ENCODE measurements at places on chromosomes 7 and 10. TPM values are rescaled to one million over a fixed set of nuclear protein-coding genes. Genes with fewer than 3 reads are reported as not detected.

- H3K27me3 ChIP-seq: no peaks in the 10 kb centered on the region
- peaks cover 7% of the 10 kb centered on the region for H3K36me3 ChIP-seq
- H3K4me3 ChIP-seq: no peak overlapping the region
Measured at GRCh38 chr7:116242178-116242577, 31.8 kb downstream of the TES start.

DNA sequence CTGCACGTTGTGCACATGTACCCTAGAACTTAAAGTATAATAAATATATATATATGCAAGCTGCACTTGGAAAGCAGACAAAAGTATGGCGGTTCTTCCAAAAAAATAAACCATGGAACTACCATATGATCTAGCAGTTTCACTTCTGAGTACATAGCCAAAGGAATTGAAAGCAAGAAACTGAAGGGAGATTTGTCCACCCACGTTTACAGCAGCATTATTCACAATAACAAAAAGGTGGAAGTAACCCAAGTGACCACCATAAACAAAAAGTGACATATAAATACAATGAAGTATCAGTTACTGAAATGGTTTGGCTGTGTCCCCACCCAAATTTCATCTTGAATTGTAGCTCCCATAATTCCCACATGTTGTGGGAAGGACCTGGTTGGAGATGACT is 525.3 kb upstream of the CELF2 start:
- no peak for DNase-seq
- H3K4me3 ChIP-seq: no peak overlapping the region
- no peak overlapping the region for H3K27ac ChIP-seq
- H3K27me3 ChIP-seq: no peaks in the 10 kb centered on the region

LIPF gene
- total RNA-seq: not detected

DNA sequence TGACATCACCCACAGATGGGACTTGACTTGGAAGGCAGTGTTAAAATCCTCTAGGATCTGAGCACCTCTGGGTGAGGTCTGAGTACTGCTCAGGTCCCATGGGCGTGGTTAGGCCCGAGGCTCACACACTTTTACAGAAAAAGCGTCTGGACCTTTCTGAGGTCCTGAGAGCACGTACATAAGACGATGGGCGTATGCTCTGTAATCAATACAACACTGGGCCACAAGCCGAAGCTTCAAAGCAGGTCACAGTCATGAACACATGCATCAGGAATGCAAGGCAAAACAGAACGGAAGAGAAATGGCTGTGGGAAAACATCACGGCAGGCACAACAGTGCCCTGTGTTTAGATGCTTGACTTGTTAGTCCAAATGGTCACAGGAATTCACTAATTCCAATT is 112.2 kb downstream of the LARP4B start:
- H3K36me3 ChIP-seq: peaks cover 90% of the 10 kb centered on the region
- no peaks in the 10 kb centered on the region for H3K4me1 ChIP-seq
- H3K27me3 ChIP-seq: no peaks in the 10 kb centered on the region
- no peak overlapping the region for H3K4me3 ChIP-seq

Data from suprapubic skin (tissue), 4 donors.